ENCODE measurements at places on chromosomes 16 and 17.

DNA sequence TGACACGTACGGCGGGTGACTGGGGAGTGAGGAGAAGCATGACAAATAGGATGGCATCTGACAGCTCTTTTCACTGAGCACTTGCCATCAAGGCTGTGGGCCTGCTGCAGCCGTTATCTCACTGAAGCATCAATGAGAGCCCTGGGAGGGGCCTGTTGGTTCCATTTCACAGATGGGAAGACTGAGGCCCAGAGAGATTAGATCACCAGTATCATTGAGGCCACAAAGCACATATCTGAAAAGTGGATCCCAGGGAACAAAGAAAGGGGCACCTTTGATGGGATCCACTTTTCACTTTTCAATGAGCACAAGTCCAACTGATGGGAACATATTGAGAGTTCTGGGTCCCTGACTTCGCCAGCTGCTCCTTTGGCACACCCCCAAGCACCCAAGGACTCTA, 144.4 kb upstream of the LHX1 start:
- no peak for DNase-seq

- no peak for DNase-seq
Observed at GRCh38 chr16:27406511-27407128, 4.6 kb downstream of the IL21R start.

- DNase-seq, result peak; percentile 75
Observed at GRCh38 chr17:74217037-74217730, 3.8 kb downstream of the TTYH2 start.

DNA sequence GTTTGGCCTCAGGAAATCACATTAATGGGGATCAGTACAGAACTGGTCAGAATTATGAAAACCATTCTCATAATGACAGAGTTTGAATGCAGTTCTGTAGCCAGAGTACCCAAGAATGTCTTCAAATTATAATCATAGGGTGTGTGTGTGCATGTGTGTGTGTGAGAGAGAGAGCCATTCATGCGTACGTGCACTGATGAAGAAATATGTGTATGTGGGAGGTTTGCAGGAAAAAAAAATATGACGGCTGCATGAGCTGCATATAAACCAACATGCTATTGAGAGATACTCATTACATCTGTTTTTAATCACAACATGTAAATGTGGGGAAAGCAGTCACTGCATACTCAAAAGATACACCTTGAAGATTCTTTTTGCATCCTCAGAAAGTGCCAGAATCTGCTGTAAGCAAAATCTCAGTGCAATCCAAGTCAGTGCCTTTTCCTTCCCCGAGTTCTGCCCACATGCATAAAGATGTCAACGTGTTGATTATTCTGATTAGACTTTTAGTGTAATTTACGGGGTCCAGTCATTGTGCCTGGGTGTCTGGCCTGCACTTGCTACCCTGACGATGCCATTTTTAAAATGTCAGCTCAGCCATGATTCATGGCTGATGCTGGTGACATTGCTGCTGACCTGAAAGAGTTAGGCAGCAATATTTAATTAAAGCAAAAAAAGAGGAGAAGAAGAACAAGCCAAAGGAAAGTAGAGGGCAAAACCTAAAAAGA, 378.7 kb upstream of the ZFHX3 start:
- DNase-seq, result no peak

DNA sequence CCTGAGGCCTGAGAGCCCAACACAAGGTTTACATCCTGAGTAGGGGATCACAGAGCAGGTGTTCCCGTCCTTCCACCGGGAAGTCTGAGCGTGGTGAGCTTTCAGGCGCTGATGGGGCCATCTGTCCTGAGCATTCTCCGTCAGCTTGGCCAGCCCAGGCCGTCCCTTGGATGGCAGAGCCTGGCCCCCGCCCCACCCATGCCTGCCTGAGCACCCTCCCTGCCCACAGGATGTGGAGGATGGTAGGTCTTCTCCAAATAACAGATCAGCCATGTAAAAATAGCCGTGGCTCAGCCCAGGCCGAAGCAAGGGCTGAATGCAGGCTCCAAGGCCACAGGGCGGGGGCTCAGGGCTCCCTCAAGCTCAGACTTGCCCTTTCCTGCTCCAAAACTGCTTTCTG, 20.2 kb downstream of the SPNS2 start:
- DNase-seq, result no peak

GRCh38 chr17:32277284-32277683, 11.7 kb downstream of the RHBDL3 start:
- peak; percentile 49 for DNase-seq
